Chondrocyte (in vitro differentiated cells): ENCODE measurements at places on chromosomes 7 and 10. TPM values are rescaled to one million over a fixed set of nuclear protein-coding genes. Genes with fewer than 3 reads are reported as not detected.

SPDYE9 gene
- total RNA-seq = not detected in 3 replicates

SUPV3L1 gene
- total RNA-seq = 24.1 to 28.6 TPM (median 27.4 TPM) in 3 replicates

IQUB gene
- 0.36 to 1.2 TPM (median 0.37 TPM) in 3 replicates for total RNA-seq

NRCAM gene
- total RNA-seq = 7.8 to 40.0 TPM (median 9.5 TPM) in 3 replicates

ETV1 gene
- 1.5 to 4.5 TPM (median 2.7 TPM) in 3 replicates for total RNA-seq

ZCCHC24 gene
- total RNA-seq = 37.4 to 45.1 TPM (median 43.8 TPM) in 3 replicates

OR9A2 gene
- total RNA-seq = not detected in 3 replicates

SLC4A2 gene
- total RNA-seq = 340 to 379 TPM (median 371 TPM) in 3 replicates

CUBN gene
- total RNA-seq = 0.89 to 1.0 TPM (median 0.92 TPM) in 3 replicates

PLEKHS1 gene
- total RNA-seq = not detected in 3 replicates

FFAR4 gene
- total RNA-seq = not detected in 3 replicates

WNT8B gene
- total RNA-seq = not detected in 3 replicates

VWC2 gene
- total RNA-seq = not detected in 3 replicates
